GDM1 (cell line): ENCODE measurements at places on chromosomes 3 and 15.

DNA sequence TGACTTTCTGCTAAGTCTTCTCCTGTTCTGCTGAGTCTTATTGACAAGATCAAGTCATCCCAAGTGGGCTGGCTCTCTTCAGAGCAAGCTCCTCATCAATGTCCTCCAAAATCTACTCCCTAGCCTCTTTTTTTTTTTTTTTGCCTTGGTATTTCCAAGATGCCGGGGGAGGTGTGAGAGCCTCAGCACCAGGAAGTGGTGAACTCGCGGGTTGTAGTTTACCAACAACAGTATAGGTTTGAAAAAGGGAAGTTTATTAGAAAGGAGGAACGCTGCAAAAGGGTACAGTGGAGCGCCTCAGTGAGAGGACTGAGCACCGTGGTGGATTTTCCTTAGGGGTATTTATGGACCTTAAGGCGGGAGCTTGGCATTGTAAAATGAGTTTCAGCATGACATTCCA is 94.3 kb upstream of the SGO1 start:
- DNase-seq, result no peak

DNA sequence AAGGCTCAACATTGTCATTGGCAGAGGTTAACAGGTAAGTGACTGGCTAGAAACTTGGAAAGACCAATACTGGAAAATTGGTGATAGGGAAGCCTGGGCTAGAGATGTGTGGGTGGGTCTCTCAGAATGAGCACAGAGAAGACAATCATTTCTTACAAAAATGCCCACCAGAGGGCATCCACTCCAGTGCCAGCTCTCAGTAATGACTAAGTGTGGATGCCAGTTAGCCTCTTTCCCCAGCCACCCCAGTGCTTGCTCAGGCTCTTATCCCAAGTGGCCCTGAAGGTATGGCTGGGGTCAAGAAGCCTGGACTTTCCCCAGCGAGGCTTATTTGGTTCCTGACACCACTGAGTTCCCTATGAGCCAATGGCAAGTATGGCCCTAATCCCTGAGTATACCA is 115.9 kb upstream of the ST8SIA2 start:
- no peak for DNase-seq

DNA sequence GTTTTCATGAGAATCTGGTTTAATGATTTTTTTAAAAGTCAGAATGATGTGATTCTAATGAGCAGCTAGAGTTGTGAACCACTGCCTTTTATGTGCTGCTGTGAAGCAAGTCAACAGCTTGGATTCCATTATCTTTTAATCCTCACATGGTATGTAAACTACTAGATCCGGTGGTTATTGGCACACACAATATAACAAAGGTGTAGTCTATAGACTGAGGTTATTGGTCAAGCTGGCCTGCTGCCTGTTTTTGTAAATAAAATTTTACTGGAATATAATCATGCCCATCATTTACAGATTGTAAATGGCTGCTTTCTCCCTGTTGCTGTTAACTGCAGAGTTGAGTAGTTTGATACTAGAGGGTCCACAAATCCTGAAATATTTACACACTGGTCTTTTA is 103.1 kb downstream of the OTOL1 start:
- DNase-seq, result no peak

DNA sequence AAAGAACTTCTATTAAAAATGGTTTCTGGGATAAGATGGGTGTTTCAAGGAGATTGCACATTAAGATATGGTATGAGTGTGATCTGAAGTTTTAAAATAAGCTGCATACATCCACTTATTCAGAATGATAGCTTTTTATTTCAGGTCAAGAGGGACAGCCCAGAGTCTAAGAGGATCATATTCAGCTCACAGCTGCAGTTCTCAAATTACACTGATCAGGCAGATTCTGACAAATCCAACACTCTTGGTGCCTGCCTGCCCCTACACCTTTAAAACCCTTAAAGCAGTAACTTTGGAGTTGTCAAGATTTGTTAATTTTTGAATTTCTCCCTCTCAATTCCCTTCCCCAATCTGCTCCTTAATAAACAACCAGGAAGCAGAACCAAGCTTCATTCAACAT is 9.1 kb upstream of the TMEM87A start:
- no peak for DNase-seq

DNA sequence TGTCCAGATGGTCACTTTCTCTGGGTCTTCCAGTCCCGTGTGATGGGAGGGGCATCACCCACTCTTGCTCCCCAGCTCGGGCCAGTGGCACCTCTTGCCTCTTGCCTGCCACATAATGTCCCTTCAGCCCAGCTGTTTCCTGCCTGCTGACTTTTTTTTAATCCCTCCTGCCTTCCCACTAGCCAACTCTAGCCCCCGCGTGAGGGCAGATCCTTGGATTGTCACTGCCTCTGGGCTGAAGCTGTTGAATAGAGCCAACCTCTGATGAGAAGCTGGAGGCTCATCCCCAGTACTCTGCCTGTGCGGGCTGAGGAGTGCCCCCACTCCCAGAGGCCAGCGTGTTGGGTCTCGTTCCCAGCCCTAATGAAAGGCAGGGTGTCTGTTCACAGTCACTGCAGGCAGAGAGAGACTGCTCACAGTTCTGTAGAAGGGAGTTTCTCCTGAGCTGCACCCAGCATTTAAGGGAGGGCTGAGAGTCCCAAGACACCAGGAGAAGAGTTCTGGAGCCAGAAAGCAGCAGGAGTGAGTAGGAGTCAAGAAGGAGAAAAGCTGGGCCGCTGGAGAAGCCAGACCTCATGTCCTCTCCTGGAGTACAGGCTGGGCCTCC is 30.1 kb upstream of the TIMP4 start:
- DNase-seq, result no peak

- no peak for DNase-seq
These were observed 112.9 kb downstream of the PDZRN3 start for GRCh38 chr3:73511571-73512525.

DNA sequence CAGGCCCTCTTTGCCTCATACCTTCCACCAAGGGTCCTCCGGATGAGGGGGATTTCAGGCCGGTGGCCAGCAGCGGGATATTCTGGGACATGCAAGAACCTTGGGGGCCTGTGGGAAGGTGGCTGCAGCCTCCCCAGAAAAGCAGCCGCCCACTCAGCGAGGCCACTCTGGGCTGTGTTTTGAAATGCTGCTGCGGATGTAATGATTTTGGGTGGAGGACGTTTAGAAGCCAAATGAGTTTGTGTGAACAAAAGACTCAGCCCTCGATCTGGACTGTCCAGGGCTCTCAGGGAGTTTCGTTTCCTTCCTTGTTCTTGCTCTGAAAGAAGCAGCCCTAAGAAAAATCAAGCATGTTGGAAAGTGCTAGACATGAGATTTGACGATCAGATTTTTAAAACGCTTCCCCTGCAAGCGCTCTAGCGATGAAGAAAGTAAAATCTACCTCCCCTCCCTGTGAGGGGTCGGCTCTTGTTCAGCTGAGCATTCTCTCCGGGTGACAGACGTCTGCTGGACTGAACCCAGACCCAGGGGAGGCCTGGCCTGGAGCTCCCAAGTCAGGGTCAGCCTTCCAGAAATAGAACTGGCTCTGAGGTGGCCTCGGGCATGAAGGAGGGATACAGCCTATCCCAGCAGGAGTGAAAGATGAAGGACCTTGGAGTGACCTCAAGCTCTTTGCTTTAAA is 12.9 kb downstream of the HEG1 start:
- DNase-seq, result no peak

DNA sequence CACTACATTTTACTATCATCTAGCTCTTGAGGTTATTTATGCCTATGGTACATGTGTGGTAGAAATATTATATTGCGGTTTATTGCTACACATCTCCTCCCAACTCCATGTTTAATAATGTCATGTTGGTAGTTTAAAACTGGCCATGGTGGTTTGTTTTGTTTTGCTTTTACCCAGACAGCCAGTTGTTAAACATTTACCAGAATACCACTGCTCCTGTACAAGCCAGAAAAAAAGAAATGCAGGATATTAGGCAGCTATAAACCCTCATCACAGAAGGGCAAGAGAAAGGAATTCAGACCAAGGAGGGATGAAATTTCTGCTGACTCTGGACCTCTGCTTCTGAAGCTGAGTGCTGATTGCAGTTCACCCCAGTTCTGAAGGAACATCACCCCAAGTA is 451.8 kb upstream of the IL12A start:
- DNase-seq, result no peak
